ENCODE measurements at places on chromosomes 12 and 14. TPM values are rescaled to one million over a fixed set of nuclear protein-coding genes. Genes with fewer than 3 reads are reported as not detected.

DNA sequence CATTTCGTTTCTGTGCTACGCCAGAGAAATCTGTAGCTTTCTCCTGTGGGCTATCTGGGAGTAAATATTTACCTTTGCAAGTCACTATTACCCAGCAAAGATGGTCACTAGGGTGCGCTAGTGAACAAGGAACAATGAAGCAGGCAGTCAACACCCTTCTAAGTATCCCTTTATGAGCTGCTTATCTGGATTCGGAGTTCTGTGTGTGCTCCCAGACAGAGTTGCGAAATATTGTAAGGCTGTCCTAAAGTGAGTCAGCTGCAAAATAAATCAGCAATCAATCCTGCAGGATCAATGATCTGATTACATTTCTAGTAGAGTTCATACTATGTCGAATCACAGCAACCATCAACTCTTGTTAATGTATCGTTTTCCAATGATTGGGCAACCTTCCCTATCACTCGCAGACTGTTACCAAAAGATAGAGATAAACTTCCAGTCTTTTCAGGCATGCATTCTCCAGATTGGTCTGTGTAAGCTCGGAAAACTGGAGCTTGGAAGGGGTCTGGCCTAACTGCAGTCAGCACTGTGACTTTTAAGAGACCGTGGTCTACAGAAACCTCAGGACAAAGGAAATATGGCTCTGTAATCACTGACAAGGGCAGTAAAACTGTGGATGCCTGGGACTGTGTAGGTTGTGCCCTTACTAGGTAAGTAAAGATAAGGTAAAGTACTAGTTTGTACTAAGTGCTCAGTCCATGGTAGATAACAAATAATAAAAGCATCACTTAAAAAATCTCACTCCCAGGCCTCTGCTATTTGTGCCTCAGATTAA lies 133.5 kb downstream of the KCNK10 start:
- DNase-seq: peak; percentile 84

- peak; percentile 23 for DNase-seq
These were observed 757 bp downstream of the SLC25A3 start for GRCh38 chr12:98594050-98594835.

- DNase-seq: peak; percentile 56
These were observed 27.4 kb upstream of the GUCY2C start for GRCh38 chr12:14723763-14724162.

DNA sequence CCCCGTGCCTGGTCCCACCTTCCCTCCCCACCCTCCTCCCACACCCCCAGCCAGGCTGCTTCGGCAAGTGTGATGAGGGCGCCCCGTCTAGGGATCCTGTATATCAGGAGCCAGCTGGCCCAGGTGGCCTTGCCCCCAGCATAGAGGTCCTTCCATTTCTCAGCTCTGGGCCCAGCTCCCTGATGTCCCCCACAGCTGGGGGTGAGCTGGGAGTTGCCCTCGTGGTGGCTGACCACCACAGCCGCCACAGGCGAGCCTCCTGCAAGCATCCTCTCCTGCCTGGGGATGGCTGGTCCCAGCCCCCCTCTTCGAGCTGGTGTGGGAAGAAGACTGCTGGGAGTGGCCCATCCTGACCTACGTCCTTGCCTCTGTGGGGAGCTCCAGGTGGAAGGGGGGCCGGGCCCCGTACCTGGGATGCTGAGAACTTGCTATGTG lies 7.4 kb downstream of the ASPG start:
- DNase-seq: no peak

DNA sequence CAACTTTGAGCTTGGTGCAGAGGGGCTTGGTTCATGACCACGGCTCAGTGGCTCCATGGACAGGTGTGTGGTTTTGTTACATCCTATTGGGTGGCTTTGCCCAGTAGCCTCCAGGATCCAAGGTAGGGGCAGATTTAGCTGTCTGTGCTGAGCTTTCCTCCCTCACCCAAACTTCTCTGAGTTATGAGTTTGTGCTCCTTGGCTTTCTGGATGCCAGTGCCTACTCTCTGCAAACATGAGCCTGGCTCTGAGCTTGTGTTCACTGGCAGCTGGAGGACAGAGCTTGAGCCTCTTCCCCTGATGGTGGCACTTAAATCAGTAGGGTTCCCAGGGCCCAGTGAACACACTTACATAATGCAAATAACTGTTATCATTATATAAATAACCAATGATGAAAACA lies 45.3 kb upstream of the HECTD1 start:
- DNase-seq: no peak

- no peak for DNase-seq
These were observed 31.6 kb upstream of the NUDT14 start for GRCh38 chr14:105212541-105213300.

- no peak for DNase-seq
These were observed 81.7 kb downstream of the RIN3 start for GRCh38 chr14:92595267-92595666.

- DNase-seq: no peak
These were observed 28.8 kb downstream of the DIO3 start for GRCh38 chr14:101590062-101590461.

DNA sequence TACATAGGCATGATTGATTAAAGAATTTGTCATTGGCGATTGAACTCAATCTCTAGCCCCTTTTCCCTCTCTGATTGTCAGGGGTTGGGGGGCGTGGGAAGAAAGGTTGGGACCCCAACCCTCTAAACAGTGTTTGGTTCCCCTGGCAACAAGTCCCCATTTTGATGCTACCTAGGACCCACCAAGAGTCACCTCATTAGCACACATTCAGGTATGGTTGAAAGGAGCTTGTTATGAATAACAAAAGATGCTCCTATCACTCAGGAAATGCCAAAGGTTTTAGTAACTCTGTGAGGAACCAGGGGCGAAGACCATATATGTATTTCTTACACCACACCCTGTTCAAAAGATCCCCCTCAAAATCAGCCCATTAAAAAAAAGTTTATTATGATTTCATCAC lies 14.3 kb downstream of the RNF212B start:
- DNase-seq: no peak

DNA sequence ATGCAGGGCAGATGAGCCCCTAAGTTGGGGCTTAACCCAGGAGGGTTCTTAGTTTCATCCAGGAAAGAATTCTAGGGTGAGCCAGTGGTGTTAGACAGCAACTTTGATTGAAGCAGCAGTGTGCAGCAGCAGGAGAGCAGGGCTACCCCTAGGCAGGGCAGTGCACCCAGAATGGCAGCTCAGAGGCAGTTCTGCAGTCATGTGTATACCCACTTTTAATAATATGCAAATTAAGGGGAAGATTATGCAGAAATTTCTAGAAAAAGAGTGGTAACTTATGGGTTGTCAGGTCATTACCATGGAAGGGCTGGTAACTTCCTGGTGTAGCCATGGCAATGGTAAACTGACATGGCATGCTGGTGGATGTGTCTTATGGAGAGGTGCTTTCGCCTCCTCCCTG lies 297.5 kb downstream of the PCNX1 start:
- DNase-seq: no peak

Gene NDUFA12
- 165 TPM for total RNA-seq

Measured in Calu3 (cell line).